Activated naive CD4-positive, alpha-beta T cell treated with anti-CD3 and anti-CD28 coated beads, Interleukin-2, amount 10 ng/mL, durations not matched to agents 7 days and 5 days (primary cell): ENCODE measurements at places on chromosomes 7 and 10.

GRCh38 chr10:102678068-102678400 lies 33.8 kb downstream of the TRIM8 start:
- H3K4me3 ChIP-seq = no peak overlapping the region
- no peaks in the 10 kb centered on the region for H3K27me3 ChIP-seq
- peaks cover 59% of the 10 kb centered on the region for H3K4me1 ChIP-seq
- H3K27ac ChIP-seq = no peak overlapping the region

- no peaks in the 10 kb centered on the region for H3K4me1 ChIP-seq
- no peaks in the 10 kb centered on the region for H3K27me3 ChIP-seq
- no peak overlapping the region for H3K27ac ChIP-seq
These were observed 649.9 kb upstream of the ADARB2 start for GRCh38 chr10:2387261-2387660.

- H3K4me1 ChIP-seq = peaks cover 2% of the 10 kb centered on the region
- H3K4me3 ChIP-seq = no peak overlapping the region
- H3K27me3 ChIP-seq = peaks cover 22% of the 10 kb centered on the region
- H3K27ac ChIP-seq = no peak overlapping the region
- no peaks in the 10 kb centered on the region for H3K36me3 ChIP-seq
These were observed 29.2 kb upstream of the PPP2R2D start for GRCh38 chr10:131871673-131872005.

DNA sequence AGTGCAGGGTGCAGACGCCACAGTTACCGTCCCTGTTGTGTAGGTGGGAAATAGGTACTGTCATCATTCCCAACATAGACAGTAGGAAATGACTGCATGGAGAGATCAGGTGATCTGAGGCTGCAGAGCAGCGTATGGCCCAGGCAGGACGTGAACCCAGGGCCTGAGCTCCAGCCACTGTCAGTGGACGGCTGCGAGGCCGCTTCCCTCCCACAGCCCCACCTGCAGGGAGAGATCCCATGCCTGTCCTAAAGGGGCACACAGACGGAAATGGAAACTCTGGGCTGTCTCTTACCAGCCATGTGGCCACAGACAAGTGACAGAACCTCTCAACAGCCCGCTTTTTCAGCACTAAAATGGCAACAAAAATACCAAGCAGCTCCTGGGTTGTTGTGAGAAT lies 44.5 kb upstream of the MNX1 start:
- peaks cover 25% of the 10 kb centered on the region for H3K27me3 ChIP-seq
- no peaks in the 10 kb centered on the region for H3K36me3 ChIP-seq
- H3K4me3 ChIP-seq = no peak overlapping the region
- no peak overlapping the region for H3K27ac ChIP-seq

GRCh38 chr7:156160811-156161210 lies 348.5 kb upstream of the SHH start:
- no peak overlapping the region for H3K27ac ChIP-seq
- no peaks in the 10 kb centered on the region for H3K4me1 ChIP-seq
- H3K4me3 ChIP-seq = no peak overlapping the region

- peaks cover 10% of the 10 kb centered on the region for H3K27me3 ChIP-seq
- H3K4me1 ChIP-seq = peaks cover 21% of the 10 kb centered on the region
- DNase-seq = no peak
- H3K36me3 ChIP-seq = peaks cover 6% of the 10 kb centered on the region
These were observed 81.1 kb downstream of the PRTFDC1 start for GRCh38 chr10:24871011-24871935.

DNA sequence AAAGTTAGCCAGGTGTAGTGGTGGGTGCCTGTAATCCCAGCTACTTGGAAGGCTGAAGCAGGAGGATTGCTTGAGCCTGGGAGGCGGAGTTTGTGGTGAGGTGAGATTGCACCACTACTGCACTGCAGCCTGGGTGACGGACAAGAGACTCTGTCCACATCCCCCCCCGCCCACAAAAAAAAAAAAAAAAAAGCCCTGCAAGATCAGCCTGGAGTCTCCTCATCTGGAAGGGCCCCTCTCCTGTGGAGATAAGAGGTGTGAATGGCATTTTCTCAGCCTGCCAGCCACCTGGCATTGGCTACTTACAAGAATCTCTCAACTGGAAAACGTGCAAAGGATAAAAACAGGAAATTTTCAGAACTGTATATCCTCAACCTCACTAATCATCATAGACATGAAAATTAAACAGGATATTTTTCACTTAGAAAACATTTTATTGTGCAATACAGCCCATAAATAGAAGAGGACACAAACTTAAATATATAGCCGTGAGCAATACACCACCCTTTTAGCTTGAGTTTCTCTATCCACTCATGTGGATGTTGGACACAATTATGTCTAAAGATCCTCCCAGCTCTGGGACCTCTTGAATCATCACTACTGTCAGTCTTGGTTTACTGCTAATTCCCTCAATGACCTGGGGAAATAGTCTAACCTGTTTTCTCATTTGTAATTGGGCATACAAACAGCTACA lies 11.3 kb upstream of the TSPAN15 start:
- H3K4me3 ChIP-seq = no peak overlapping the region
- DNase-seq = no peak
- no peaks in the 10 kb centered on the region for H3K36me3 ChIP-seq
- peaks cover 3% of the 10 kb centered on the region for H3K4me1 ChIP-seq
- H3K27me3 ChIP-seq = peaks cover 60% of the 10 kb centered on the region

GRCh38 chr10:43126759-43127424 lies 11.4 kb upstream of the CSGALNACT2 start:
- H3K27ac ChIP-seq = no peak overlapping the region
- no peak overlapping the region for H3K4me3 ChIP-seq
- peaks cover 9% of the 10 kb centered on the region for H3K27me3 ChIP-seq

DNA sequence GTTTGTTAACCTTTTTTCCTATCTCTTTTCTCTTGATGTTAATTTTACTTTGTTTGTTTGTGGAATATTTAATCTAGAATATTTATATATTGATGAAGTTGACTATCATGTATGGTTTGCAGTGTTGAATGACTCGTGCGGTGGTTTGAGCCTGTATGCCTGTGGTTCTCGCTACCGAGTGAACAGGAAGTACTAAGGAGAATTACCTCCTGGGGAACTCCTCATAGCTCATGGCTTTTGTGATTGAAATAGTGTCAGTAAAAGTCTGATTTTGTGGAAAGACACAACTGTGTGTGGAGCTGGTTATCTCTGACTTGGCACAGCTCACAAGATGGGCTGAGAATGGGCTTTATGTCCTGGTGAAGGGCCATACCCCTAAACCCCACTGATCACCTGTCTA lies 498.6 kb downstream of the GLRX3 start:
- no peak overlapping the region for H3K27ac ChIP-seq
- DNase-seq = no peak
- H3K27me3 ChIP-seq = peaks cover 3% of the 10 kb centered on the region
- no peaks in the 10 kb centered on the region for H3K36me3 ChIP-seq

GRCh38 chr7:157396316-157397035 lies 59.7 kb downstream of the DNAJB6 start:
- H3K4me1 ChIP-seq = peaks cover 15% of the 10 kb centered on the region
- DNase-seq = no peak
- H3K27me3 ChIP-seq = no peaks in the 10 kb centered on the region
- no peak overlapping the region for H3K4me3 ChIP-seq
- H3K27ac ChIP-seq = no peak overlapping the region

DNA sequence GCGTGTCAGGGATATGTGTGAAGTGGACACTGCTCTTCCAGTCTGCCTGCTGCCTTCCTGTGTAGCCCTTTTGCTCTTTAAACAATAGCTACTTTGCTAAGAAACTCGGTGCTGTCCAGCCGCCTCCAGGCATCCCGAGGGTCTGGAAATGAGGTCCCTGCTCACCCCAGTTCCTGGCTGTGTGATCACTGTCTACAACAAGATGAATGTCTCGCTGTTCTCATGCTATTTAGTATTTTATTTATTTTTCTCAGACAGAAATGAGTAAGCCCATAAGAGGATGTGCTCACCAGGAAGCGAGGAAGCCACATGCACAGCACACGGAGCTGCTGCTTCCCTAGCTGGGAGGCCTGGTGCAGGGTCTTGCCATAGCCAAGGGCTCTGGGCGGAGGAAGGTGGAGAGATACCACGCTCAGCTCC lies 167.0 kb upstream of the PITRM1 start:
- H3K4me1 ChIP-seq = no peaks in the 10 kb centered on the region
- H3K27me3 ChIP-seq = peaks cover 12% of the 10 kb centered on the region
- no peak overlapping the region for H3K27ac ChIP-seq
- DNase-seq = no peak

GRCh38 chr7:134963036-134963435 lies 23.3 kb upstream of the AGBL3 start:
- no peaks in the 10 kb centered on the region for H3K4me1 ChIP-seq
- H3K27ac ChIP-seq = no peak overlapping the region
- peaks cover 8% of the 10 kb centered on the region for H3K27me3 ChIP-seq
- no peaks in the 10 kb centered on the region for H3K36me3 ChIP-seq
- no peak for DNase-seq
